ENCODE measurements at places on chromosomes 5 and 9.
A peak's percentile ranks its signal among the peaks of the same experiment; 100 is the strongest.

DNA sequence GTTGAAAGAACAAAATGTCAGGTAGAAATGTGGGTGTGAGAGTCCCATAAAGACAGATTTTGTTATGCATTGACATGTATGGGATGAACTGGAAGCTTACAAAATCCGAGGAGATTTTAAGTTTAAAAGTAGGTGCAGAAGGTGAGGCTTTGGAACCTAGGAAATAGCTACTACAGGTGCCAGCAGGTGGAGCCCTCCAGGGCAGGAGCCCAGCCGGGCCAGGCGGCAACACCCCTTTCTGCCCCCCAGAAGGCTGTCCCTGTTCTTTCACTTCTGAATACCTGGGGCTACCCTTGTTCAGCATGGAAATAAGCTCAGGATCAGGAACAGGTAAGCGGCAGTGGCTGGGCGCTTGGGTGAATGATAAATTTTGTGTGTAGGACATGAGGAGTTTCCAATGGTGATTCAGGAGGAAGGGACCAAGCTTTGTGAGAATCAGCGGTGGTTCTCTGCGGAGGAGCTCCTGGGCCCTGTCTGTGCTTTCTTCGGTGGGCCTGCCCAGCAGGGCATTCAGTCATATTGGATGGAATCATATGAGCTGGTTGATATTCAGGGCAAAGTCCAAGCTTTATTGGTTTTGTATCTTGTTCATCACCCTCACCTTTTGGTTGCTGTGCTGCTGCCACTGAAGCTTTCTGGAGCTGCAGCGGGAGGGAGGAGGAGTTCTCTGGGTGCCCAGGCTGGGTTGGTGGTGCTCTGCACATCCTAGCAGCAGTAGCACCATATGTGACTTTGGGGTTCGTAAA is 12.3 kb downstream of the PCBD2 start:
- no peak for DNase-seq

DNA sequence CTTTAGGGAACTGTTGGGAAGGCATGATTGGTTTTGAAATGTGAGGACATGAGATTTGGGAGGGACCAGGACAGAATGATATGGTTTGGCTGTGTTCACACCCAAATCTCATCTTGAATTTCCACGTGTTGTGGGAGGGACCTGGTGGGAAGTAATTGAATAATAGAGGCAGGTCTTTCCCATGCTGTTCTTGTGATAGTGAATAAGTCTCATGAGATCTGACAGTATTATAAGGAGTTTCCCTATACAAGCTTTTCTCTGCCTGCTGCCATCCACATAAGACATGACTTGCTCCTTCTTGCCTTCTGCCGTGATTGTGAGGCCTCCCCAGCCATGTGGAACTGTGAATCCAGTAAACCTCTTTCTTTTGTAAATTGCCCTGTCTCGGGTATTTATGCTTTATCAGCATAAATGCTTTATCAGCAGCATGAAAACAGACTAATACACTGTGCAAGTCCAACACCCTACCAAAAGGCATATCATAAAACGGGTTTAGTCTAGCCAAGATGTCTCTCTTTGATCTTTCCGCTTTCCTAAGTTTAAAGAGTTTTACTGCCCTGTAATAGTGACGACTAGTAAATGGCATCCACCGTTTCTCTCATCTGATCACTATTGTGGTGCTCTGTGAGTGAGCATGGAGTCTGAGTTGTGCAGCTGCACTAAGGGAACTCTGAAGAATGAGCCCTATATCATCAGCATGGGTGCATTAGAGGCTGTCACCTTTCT is 12.9 kb upstream of the ZNF782 start:
- no peak for DNase-seq

- no peak for DNase-seq
These were observed 129.5 kb downstream of the FOXD1 start for GRCh38 chr5:73319036-73319435.

- DNase-seq = no peak
These were observed 111.9 kb downstream of the SUSD1 start for GRCh38 chr9:112063151-112063550.

DNA sequence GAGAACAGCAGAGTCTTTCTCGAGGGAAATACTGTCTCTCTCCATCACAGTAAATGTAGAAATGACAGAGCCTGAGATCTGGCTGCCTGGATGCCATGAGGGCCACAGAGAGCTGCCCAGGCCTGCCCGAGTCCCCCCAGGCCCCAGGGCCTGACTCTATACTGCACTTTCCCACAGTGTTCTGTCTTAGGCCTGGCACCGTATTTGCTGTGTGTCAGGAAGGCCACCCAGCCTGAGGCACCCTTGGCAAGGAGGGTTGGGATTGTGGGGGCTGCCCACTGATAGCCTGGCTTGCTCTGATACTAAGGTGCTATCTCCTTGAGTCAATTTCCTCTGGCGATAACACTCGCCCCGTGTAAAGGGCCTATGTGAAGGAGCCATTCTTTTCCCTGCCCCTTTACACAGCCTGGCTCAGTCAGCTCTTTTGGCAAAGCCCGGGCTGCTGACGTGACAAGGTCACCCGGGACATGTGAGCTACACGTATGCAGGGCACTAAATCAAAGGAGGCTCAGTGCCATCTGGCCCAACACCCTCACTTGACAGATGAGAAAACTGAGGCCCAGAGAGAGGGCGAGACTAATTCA is 630.1 kb upstream of the KLF4 start:
- DNase-seq = no peak

- DNase-seq = no peak
These were observed 61.7 kb downstream of the KLF9 start for GRCh38 chr9:70352802-70353201.

- DNase-seq = peak; percentile 77
These were observed at the start of gene EHMT1 for GRCh38 chr9:137618105-137619067. TSS of gene EHMT1 (plus strand) at chr9:137619005. CDS start at chr9:137619029, 24 bp downstream.

GRCh38 chr9:121692606-121693387 is 41.4 kb downstream of the DAB2IP start:
- DNase-seq = no peak

GRCh38 chr5:151097820-151098767 is 17.3 kb upstream of the TNIP1 start:
- DNase-seq = no peak

- DNase-seq = no peak
These were observed 74.5 kb upstream of the MAP1B start for GRCh38 chr5:72032788-72033187.

DNA sequence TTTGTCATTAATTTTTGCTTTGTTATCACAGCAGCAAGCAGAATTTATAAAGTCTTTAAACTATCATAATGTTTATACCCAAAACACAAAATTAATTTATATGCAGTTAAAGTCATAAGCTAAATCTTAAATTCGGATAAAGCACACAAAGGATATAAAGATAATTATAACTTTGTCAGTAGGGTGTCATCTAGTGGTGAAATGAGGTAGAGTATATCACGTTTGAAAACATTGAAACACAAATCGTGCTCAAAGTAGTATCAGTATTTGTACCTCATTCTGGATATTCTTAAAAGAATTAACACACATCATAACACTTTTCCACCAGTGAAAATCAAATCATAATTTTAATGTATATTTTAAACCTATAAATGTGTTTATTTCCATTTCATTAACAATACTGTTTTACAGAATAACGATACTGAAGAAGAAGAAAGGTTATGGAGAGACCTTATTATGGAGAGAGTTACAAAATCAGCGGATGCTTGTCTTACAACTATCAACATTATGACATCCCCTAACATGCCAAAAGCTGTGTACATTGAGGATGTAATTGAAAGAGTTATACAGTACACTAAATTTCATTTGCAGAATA is 129.5 kb downstream of the NIPBL start:
- no peak for DNase-seq

DNA sequence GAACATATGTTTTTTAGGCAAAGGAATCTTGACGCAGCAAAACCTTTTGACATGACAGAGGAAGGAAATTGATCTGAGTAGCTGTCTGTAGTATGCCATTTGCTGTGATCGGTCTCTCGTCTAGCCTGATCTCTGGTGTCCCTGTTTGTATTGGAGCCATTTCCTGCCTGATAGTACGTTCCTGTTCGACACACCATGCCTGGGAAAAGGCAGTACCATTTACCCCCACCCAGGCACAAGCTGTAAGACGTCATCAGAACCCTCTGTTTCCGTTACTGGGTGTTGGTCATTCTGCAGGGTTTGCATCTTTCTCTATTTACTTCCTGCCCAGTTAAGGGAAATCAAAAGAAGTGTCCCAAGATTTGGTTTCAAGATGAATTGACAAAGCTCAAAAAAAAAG is 129.7 kb downstream of the CEMIP2 start:
- DNase-seq = no peak

DNA sequence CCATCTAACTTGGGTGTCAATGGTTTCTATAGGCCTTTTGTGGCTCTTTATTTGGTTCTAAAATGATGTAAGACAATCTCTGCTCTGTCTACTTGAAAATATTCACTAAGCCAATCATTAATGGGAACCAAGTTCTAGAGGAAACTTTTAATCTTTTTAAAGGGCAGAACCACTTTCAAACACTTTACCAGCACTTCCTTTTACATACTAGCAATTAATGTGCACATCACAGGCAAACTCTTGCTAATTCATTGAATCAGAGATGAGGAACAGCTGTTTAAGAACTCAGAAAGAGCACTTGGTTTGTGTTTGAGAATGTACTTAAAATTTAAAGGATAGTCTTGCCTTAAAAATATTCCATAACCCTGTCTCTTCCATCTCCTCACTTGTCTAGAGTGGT is 83.4 kb downstream of the PAPPA start:
- no peak for DNase-seq

GRCh38 chr9:16119261-16120230 is 566.7 kb downstream of the CCDC171 start:
- DNase-seq = no peak

DNA sequence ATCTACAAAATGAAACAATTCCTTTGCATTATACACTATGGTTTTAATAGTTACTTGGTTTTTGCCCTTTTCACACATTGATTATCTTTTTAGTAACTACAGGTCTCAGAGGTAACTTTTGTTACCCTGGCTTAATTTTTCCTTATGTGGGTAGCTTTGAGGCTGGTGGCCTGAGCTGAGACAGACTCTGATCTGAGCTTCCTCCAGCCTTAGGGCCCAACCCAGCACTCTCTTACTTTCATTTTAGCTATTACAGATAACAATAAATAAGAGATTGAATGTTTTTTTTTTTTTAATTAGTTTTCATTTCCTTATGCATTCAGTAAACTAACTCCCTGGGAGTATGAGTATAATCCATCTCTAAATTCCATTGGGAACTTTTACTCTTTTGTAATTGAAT is 15.1 kb upstream of the OXCT1 start:
- no peak for DNase-seq

- DNase-seq = no peak
These were observed 408.8 kb downstream of the ENC1 start for GRCh38 chr5:74231697-74232096.

DNA sequence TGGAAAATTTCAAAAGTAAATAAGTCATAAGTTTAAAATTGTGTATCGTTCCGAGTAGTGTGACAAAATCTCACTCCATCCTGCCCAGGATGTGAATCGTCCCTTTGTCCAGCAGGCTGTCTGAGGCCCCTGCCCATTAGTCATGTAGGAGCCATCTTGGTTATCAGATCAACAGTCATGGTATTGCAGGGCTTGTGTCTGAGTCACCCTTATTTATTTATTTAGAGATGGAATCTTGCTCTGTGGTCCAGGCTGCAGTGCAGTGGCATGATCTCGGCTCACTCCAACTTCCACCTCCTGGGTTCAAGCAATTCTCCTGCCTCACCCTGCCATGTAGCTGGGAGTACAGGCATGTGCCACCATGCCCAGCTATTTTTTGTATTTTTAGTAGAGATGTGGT is 30.2 kb downstream of the ITGA2 start:
- DNase-seq = no peak

DNA sequence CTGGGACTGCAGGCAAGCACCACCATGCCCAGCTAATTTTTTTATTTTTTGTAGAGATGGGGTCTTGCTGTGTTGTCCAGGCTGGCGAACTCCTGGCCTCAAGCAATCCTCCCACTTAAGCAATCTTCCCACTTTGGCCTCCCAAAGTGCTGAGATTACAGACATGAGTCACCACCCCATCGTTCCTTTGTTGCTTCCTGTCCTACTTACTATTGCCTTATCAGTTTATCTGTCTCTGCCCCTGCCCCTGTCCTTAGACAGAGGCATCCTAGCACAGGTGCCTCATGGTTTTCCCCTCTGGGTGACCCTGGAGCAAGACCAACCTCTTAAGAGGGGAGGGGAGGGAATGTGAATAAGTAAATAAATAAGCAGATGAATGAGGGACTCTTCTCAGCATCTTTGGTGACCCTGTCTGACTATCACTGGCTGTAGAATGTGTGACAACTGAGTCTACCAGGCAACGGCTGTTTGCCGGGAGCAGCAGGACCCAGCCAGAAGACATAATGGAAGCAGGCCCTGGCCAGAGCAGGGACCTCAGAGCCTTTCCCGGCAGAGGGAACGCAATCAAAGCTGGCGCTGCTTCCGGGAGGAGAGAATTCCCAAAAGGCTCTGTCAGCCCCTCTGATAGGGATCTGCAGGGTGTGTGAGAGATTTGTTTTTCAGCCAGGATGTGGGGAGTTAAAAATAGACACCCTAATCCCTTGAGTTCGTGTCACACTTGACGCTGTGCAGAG is 43.8 kb upstream of the DAB2IP start:
- no peak for DNase-seq

- no peak for DNase-seq
These were observed 220.6 kb upstream of the DMAC1 start for GRCh38 chr9:8020186-8020585.

DNA sequence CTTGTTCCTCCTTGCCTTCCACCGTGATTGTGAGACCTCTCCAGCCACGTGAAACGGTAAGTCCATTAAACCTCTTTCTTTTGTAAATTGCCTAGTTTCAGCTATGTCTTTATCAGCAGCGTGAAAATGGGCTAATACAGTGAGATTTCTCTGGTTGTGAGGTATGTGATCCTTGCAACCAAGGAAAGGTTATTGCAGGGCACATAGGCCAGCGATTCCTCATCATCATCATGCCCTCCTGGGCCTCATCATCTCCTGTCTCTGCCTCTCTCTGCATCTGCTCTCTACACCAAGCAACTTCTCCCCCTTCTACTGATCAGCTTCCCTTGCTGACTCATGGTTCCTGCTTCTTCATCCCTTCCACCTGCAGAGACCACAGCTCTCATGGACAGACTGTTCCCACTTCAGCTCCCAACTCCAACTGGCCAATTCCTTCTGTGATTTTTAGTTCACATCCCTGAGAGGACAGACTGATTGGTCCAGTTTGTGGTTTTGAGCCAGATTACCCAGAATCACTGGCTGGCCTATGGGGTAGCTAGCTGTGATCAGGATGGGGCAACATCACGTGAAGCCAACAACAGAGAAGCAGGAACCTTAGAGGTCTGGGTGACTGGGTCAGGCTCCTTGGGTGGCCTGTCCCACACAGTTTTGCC is 53.1 kb downstream of the LIX1 start:
- DNase-seq = no peak

DNA sequence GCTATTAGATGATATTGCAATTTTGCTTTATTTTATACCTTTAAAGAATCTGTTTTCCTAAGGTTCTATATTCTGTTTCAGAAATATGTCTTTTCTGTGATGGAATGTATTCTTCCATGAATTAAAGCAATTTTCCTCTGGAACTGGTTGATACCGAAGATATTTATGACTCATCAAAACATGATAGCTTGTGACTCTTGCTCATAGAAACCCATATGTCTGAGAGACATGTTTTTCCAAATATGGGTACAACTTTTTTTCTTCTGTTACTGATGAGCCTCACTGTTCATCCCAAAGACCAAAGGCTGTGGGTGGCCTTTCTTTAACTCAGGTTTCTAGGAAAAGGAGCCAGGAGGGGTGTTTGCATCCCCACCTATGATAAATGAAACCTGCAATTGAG is 126.1 kb upstream of the PAPPA start:
- DNase-seq = no peak

GRCh38 chr5:22521521-22521920 is 331.6 kb downstream of the CDH12 start:
- DNase-seq = no peak

- peak; percentile 24 for DNase-seq
These were observed 43.4 kb upstream of the EXOC3 start for GRCh38 chr5:399296-400281.

Measured in activated T-helper 1 cell treated with anti-CD3 and anti-CD28 coated beads, Interleukin-2, amount 50 U/mL, for 16 hours (primary cell).